Caudate nucleus (tissue), 63 donors: ENCODE measurements at places on chromosomes 5 and 9.

DNA sequence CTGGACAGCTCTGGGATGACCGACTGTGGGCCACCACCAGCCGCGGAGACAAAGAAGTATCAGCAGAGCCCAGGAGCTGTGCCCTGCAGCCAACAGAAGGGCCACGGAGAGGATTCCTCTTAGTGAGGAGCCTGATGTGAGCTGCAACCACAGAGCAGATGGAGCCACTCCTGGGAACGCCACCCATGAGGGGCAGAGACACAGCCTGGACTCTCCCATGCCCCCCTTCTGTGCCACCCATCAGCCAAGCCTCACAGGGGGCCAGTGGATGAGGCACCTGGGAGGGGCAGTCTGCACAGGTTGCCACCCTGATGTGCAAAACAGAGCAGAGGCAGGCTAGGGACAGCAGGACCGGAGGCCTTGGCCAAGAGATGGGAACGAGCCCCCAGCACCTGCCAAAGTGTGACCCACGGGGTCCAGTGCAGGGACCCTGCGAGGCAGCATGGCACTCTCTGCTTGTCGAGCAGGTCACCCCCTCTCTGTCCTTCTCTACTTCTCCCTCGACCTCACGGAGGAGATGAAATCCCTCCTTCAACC lies 380.7 kb upstream of the IRX1 start:
- no peak for DNase-seq

- DNase-seq, result no peak
These were observed 60.3 kb downstream of the HABP4 start for GRCh38 chr9:96510258-96510657.

DNA sequence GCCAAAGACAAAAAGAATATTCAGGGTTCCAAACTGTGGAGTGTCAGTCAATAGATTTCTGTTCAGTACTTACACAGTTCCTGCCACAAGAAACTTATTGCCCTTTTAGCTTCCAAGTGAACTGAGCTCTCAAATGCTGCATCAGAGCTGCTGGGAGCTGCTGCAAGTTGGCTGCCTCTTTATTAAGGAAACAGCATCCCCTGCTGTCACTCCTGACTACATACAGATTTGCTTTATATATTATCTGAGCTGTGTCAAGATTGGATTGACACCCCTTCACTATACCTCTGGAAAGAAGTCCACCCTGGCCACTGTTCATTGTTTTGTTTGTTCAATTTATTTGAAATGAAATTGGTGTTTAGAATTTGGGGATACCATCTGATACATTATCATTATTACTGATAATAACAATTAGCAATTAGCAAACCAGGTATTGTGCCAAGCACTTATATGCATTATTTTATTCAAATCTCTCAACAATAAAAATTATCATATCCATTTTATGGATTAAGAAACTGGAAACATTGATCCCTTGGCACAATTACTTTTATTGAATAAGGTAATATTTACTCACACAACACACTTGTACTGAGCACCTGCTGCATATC lies 16.4 kb upstream of the C5orf58 start:
- peak; percentile 51 for DNase-seq

GRCh38 chr5:168085261-168086031 lies 206.0 kb upstream of the WWC1 start:
- no peak for DNase-seq

DNA sequence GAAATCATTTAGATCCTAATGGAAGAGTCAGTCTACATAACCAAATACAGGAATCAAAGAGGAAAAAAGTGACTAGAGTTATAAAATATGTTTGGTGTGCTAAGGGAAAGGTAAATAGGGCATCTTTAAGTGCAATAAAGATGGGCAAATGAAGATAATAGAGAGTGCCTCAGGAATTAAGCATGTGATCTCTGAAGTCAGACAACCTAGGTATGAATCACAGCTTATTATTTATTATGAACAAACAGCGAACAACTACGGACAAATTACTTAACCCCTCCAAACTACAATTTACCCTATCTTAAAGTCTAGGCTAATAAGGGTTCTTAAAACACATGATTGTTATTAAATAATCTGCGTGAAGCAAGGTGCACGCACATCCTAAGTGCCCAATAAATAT lies 910.2 kb upstream of the DMAC1 start:
- DNase-seq, result no peak
